ENCODE measurements at places on chromosomes 5 and 9.
A peak's percentile ranks its signal among the peaks of the same experiment; 100 is the strongest.

GRCh38 chr5:165805756-165806155 is 2300.3 kb downstream of the MAT2B start:
- DNase-seq, result no peak

- no peak for DNase-seq
Observed at GRCh38 chr9:89760123-89760522, 155.3 kb downstream of the GADD45G start.

DNA sequence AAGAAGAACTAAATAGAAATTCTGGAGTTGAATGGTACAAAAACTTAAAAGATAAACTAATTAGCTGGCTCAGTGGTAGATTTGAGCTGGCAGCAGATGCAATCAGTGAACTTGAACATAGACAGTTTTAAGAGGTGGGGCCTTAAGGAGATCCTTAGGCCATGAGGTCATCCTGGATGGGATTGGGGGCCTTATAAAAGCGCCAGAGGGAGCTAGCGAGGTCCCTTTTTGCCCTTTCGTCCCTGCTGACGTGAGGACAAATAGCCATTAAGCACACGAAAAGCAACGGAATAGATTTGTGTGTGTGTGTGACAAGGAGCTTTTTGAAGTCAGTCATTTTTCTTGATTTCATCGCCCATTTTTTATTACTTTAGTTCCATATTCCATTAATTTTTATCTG is 83.3 kb downstream of the ZNF354C start:
- DNase-seq, result no peak

DNA sequence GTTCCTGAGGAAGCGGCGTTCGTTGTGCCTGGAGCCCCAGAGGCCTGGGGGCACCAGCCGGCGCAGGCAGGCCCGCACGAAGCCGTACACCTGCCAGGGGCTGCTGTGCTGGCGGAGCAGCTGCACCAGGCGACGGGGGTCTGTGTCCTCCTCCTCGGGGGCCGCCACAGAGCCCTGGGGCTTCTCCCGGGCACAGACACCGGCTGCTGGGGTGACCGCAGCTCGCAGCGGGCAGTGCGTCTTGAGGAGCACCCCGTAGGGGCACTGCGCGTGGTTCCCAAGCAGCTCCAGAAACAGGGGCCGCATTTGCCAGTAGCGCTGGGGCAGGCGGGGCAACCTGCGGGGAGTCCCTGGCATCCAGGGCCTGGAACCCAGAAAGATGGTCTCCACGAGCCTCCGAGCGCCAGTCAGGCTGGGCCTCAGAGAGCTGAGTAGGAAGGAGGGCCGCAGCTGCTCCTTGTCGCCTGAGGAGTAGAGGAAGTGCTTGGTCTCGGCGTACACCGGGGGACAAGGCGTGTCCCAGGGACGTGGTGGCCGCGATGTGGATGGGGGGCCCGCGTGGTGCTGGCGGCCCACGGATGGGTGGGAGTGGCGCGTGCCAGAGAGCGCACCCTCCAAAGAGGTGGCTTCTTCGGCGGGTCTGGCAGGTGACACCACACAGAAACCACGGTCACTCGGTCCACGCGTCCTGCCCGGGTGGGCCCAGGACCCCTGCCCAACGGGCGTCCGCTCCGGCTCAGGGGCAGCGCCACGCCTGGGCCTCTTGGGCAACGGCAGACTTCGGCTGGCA is 1.3 kb downstream of the TERT start:
- no peak for DNase-seq

DNA sequence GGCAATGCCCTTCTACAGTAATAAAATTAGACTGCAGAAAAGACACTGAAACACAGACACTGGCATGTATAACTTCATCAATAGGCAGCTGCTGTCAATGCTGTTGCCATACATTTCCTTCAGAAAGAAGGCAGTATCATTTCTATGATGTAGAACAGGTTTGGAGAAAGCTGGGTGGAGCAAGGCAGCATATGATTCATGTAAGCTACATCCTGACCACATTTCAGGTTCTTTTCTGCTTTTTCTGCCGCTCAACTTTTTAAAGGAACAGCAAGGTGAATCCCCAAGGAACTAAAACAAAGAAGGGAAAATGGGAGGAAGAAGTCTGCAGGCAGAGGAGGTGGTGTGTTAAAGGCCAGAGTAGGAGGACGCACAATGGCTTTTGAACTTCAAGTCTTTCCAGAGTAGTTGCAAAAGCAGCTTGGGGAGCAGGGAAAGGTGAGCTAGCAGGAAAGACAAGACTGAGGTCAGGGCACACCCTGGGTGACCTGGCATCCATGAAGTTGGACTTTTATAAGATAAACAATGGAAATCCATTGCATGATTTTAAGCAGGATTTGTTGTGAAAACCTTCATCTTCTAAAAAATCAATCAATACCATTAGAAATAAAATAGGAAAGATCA is 142.1 kb downstream of the MED10 start:
- DNase-seq, result no peak

GRCh38 chr9:385818-386398 is 171.2 kb downstream of the DOCK8 start:
- DNase-seq, result peak; percentile 7

- DNase-seq, result no peak
Observed at GRCh38 chr5:109467058-109467457, 57.3 kb upstream of the PJA2 start.

DNA sequence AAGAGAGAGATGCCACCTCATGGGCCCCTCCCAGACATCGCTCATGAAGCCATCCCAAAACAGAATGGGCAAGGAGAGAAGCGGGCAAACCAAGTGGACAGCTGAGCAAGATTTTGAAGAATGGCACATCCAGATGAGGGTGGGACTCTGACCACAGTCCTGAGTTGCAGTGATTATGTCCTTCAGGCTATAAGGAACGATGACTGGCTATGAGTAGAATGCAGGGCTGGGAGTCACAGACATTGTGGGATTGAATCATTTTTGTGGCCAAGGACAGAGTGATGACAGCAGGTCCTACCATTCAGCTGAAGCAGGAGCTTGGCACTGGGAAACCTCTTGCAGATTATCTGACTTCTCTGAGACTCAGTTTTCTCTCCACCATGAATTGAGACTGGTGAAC is 245.7 kb upstream of the SLC30A5 start:
- no peak for DNase-seq

- DNase-seq, result no peak
Observed at GRCh38 chr5:91232523-91232922, 150.6 kb downstream of the ARRDC3 start.

- no peak for DNase-seq
Observed at GRCh38 chr5:140262839-140263238, 40.1 kb downstream of the PFDN1 start.

DNA sequence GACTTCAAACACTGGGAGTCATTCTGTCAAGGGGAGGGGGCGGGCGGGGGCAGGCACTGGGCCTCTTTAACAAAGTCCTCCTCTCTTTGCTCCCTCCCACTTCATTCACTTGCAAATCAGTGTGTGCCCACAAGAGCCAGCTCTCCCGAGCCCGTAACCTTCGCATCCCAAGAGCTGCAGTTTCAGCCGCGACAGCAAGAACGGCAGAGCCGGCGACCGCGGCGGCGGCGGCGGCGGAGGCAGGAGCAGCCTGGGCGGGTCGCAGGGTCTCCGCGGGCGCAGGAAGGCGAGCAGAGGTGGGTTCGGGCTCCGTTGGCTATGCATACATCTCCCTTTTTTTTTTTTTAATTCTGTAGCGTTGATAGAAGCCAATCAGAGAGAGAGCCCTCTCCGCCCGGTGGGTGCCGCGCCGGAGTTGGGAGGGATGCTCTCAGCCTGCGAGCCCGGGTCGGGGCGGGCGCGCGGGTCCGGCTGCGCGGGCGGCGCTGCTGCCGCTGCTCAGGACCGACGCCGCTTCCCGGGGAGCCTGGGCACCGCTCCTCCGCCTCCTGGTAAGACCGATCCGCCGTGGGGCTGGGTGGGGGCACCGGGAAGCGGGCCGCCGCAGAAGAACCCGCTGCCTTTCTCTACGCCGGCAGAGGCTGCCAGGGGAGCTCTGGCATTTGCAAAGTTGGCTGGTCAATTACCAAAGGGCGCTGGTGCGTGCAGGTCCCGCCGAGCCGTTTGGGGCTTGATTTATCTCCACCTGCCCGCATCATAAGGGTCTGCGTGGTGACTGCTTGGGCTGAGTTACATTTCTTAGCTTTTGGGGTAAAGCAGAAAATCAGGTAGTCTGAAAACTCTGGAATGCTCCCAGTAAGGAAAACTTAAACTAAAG is at the start of gene CDH6:
Gene CDH6, plus strand, starts transcription at position 96 of the 877 bp plus-strand sequence. CDS start 73,788 bp downstream, outside the sequence.
- peak; percentile 46 for DNase-seq

- no peak for DNase-seq
Observed at GRCh38 chr9:113920872-113921271, 44.8 kb downstream of the ZNF618 start.

- DNase-seq, result no peak
Observed at GRCh38 chr9:136026266-136026942, 65.2 kb upstream of the UBAC1 start.

GRCh38 chr5:141958113-141958512 is at the start of gene PCDH12:
Gene PCDH12, minus strand, starts transcription at chr5:141958202. Its CDS starts 351 bp downstream, at chr5:141957851.
- DNase-seq, result no peak

DNA sequence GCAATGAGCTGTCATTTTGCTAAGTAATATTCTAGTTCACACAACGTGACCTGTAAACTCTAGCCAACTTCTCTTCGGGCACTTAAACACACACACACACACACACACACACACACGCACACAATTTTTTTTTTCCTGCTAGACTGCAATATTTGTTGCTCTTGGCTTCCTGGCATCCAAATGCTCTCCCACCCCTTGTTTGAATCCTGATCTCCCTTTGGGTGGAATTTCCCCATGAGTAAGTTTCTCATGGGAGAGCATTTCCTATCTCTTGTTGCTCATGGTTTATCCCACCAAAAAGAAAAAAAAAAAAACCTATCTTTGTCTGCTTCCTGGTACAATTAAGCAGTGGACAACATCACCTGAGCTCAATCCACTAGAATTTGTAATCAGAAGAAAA is 54.7 kb upstream of the TSLP start:
- DNase-seq, result no peak

GRCh38 chr5:57532513-57533497 is 50.2 kb upstream of the ACTBL2 start:
- DNase-seq, result no peak

DNA sequence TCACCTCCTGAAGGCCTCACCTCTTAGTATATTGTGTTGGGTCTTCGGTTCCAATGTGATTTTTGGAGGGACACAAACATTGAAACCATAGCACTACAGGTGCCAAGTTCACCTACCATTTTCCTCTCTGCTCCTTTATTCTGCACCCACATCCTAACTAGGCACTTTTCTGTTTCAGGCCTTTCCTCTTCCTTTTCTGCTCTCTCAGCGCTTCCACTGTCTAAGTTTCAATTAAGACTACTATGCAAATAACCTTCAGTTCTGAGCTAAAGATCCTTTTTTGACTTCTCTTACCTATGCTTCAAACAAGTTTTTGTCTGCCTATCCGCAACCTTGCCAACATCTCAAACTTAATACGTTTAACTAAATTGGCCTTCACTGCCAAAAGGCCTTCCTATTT is 25.4 kb upstream of the ZFYVE16 start:
- no peak for DNase-seq

DNA sequence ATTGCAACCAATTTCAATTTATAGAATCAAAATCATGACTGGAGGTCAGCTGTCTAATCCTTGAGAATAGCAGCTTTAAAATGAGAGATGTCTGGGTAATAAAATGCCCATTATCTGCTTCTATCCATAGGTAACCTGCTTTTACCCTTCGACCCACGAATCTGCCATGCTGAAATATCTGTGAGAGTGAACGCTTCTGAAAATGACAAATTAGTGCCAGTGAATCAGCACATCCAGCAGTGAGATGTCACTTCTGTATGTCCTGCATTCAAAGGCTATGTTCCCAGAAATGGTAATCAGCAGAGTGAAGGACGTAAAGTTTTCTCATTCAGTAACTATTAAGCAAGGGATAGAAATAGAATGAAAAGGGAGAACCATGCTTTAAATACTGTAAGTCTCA is 532.4 kb upstream of the ITGA1 start:
- no peak for DNase-seq

- DNase-seq, result no peak
Observed at GRCh38 chr9:18837402-18837801, 195.6 kb downstream of the SAXO1 start.

GRCh38 chr5:1371218-1371971 is 26.5 kb upstream of the CLPTM1L start:
- DNase-seq, result no peak

GRCh38 chr9:133341369-133342068 is 5.5 kb upstream of the SURF6 start:
- no peak for DNase-seq

DNA sequence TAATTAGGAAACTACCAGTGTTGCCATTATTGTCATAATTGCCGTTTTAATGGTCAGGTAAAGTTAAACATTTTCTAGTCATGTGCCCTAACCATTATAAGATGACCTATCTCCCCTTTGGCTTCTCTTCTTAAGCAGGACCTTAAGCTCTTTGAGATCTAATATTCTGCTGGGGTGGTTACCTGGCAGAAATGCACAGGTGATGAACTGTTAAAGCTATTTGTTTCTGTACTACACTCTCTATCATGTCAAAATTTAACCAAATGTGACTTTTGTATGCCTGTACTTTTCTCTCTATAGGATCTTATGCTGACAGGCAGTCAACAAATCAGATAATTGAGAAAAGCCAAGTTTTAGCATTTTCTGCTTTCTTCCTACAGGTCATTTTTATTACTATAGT is 23.3 kb downstream of the ALDH1A1 start:
- DNase-seq, result no peak

GRCh38 chr5:38669361-38669880 is 113.0 kb upstream of the LIFR start:
- no peak for DNase-seq

- no peak for DNase-seq
Observed at GRCh38 chr9:132283165-132283564, 71.6 kb downstream of the SETX start.

GRCh38 chr9:88585426-88585825 is 50.4 kb downstream of the NXNL2 start:
- DNase-seq, result no peak

- no peak for DNase-seq
Observed at GRCh38 chr5:117103703-117104102, 529.1 kb upstream of the SEMA6A start.

DNA sequence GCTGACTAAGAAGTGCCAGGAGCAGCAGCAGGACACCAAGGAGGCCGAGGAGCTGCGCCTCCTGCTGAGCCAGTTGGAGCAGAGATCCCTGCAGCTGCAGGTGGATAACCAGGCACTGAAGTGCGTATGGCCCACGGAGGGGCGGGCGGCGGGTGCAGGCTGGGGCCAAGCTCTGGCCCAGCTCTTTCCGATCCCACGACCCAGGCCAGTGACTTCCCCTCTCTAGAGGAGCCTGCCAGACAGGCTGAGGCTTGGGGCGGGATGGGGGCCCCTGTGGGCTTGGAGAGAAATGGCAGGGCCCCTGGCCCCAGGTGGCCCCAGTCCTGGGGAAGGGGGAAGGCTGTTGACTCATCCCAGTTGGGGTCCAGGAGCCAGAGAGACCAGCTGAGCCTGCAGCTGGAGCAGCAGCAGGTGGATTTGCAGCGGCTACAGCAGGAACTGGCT is 3.6 kb downstream of the PTRH1 start:
- no peak for DNase-seq

GRCh38 chr9:83384214-83384613 is 154.0 kb downstream of the FRMD3 start:
- peak; percentile 54 for DNase-seq

GRCh38 chr9:108188976-108189375 is 666.8 kb downstream of the ACTL7B start:
- no peak for DNase-seq

Measured in NCI-H2081 treated with DMSO at 0.1 percent for 48 hours (cell line).